ENCODE measurements at places on chromosomes 12 and 14.

- no peak for DNase-seq
Observed at GRCh38 chr12:47223848-47224213, 144.1 kb upstream of the AMIGO2 start.

- no peak for DNase-seq
Observed at GRCh38 chr14:50831726-50832168, 785 bp upstream of the NIN start.

DNA sequence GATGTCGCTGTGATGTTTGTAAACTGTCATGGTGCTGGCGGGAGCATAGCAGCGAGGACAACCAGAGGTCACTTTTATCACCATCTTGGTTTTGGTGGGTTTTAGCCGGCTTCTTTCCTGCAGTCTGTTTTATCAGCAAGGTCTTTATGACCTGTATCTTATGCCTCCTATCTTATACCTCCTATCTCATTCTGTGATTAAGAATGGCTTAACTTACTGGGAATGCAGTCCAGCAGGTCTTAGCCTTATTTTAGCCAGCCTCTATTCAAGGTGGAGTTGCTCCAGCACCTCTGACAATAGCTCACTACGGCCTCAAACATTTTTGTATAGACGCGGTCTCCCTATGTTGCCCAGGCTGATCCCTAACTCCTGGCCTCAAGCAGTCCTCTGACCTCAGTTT lies 53.7 kb downstream of the B4GALNT3 start:
- no peak for DNase-seq

GRCh38 chr14:75626863-75627262 lies 33.8 kb downstream of the ERG28 start:
- no peak for DNase-seq

DNA sequence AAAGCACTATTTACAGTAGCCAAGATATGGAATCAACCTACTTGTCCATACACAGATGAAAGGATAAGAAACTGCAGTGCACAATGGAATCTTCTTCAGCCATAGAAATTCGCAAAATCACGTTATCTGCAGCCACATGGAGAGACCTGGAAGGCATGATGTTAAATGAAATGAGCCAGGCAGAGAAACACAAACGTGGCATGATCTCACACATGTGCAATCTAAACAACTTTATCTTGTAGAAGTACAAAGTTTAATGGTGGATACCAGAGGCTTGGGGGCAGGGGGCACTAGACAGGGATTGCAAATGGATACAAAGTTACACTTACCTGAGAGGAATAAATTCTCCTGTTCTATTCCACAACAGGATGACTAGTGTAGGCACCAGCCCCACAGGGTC lies 24.1 kb downstream of the ASCL4 start:
- DNase-seq: no peak
